GM10248 (cell line): ENCODE measurements at places on chromosomes 6 and 20.

DNA sequence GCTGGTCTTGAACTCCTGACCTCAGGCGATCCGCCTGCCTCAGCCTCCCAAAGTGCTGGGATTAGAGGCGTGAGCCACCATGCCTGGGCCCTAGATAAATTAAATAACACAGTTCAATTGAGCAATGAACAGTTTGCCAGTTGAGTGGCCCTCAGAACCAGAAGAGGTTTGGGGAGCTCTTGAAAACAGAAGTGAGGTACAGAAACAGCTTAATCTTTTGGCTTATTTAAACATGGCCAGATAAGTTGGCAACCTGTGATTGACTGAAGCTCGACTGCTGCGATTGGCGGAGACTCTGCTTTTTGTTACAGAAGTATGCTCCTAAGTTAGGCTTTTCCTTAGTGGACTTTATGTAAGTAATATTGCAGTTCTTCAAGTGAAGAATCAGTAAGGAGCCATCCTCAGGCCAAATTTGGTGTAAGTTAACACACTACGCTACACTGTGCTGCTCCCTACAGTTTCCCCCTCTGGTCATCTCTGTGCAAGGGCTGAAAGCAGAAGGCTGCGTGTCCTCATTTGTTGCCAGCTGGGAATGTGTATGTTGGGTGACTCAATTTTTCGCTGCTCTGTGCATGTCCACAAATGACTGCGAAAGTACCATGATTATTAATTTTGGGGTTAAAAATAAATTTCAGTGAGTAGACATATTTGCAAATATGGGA is 9.8 kb downstream of the XRN2 start:
- no peak for DNase-seq

DNA sequence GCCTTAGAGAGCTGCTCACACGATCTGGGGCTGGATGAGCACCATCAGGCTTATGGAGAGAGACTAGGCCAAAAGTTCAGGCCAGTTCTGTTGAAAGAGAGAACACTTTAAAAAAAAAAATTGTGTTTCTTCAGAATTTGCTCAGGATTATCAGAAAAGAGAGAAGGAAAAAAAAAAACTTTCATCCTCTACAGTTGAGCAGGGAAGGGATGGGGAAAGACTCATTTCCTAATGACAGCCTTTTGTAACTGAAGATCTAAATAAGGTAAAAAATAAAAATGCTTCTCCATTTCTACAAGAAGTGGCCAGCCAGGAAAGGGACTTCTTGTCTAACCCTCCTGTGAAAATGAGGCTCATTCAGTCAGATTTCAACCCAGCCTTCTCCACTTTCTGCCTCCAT is 134.8 kb downstream of the LY86 start:
- no peak for DNase-seq

DNA sequence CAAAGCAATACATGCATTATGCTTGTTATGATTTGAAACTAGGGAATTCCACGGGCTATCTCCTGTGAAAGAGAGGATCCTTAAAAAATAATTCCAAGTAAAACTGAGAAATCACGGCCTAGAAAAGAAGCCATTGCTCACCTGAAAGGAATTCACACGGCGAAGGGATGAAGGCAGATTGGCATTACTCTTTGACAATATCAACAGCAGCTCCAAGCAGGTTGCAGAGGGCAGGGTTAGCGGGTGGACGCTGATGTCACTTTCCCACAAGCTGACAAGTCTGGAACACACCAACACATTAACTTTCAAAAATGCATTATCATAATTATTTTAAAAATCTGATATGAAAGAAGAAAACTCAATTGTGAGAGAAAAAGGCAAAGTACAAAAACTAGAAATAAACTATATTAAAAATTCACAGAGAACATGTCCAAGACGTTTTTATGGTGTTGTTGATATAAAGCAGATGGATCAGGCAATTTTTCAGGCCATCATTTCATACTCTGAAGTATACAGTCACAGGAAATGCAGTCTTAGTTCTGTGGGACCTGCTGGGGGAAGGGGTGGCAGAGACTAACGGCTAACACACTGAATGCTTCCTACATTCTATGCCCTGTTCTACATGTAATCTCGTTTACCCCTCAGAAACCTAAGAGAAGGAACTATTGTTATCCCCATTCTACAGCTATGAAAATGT is 108.3 kb downstream of the UBE3D start:
- no peak for DNase-seq

GRCh38 chr6:109690373-109690736 is 647 bp downstream of the AK9 start:
- peak; percentile 68 for DNase-seq

- no peak for DNase-seq
Observed at GRCh38 chr6:129767776-129768485, 58.0 kb upstream of the ARHGAP18 start.

GRCh38 chr6:168130168-168130696 is 51.2 kb upstream of the FRMD1 start:
- no peak for DNase-seq
